Right renal pelvis (tissue), 4 donors: ENCODE measurements at places on chromosomes 6 and 20.

GRCh38 chr20:14986026-14986655 lies 648.7 kb upstream of the FLRT3 start:
- DNase-seq, result peak; percentile 39

DNA sequence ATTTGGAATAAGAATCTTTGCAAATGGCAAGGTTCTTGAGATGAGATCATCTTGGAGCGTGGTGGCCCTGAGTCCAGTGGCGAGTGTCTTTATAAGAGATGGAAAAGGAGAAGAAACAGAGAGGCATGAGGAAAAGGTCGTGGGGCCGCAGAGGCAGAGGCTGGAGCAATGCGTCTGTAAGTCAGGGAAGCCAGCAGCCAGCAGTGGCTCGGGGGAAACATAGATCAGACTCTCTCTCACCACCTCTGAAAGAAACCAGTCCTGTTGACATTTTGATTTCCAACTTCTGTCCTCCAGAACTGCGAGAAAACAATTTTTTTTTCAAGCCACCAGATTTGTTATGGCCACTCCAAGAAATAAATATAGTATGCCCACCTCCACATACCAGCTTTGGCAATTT lies 226.6 kb downstream of the TFAP2C start:
- no peak for DNase-seq

GRCh38 chr6:30777155-30777485 lies 32.8 kb upstream of the IER3 start:
- no peak for DNase-seq

DNA sequence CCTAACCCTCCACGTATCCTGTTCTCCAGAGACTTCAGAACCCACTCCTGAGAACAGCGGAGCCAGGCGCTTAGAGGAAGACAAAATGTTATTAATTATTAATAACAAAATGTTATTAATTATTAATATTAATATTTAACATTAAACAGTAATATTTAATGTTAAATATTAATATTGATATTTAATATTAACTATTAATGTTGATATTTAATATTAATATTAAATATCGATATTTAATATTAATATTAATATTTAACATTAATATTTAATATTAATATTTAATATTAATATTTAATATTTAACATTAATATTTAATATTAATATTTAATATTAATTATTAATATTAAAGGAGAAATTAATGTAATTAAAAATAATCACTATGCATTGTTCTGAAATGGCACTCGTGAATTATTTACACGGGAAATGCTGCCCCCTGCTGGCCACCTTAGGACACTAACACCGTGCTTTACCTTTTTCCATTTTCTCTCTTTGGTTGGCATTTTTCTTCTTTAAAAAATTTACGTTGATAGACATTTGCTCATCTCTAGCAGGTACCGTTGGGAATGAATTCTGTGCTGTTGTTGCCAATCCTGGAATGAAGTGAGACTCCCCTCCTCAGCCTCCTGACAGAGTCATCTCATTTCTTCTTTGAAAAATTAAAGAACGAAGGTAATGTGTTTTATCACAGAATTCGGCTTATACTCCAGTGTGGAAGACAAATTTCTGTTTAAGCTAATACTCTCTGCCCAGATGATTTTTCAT lies 7.5 kb upstream of the GGTLC1 start:
- no peak for DNase-seq

DNA sequence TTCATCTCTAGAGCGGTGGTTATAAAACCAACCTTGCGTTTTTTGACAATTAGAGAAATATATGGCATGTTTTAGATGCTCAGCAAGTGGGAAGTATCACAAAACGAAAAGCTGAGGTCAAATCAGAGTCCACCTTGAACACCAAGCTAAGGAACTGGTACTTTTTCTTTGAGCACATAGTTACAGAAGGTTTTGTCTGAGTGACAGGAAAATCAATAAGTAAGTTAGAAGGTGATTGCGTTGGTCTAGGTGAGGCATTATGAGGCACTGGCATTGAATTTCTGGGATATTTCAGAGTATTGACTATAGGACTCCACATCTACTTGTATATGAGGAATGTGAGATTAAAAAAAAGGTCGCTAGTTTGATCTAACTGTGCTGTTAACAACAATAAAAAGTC lies 597 bp upstream of the HINT3 start:
- DNase-seq, result no peak

- DNase-seq, result no peak
Measured at GRCh38 chr20:64214952-64215351, 40.6 kb upstream of the PCMTD2 start.

- DNase-seq, result no peak
Measured at GRCh38 chr20:44955270-44955669, 4.9 kb downstream of the TOMM34 start.
